Activated CD4-positive, alpha-beta T cell treated with anti-CD3 and anti-CD28 coated beads, Interleukin-2, amount 10 ng/mL, durations not matched to agents 7 days and 5 days (primary cell): ENCODE measurements at places on chromosomes 16 and 17. TPM values are rescaled to one million over a fixed set of nuclear protein-coding genes. Genes with fewer than 3 reads are reported as not detected.
A peak's percentile ranks its signal among the peaks of the same experiment; 100 is the strongest.

- H3K4me1 ChIP-seq: no peaks in the 10 kb centered on the region
- DNase-seq: no peak
- peaks cover 2% of the 10 kb centered on the region for H3K27me3 ChIP-seq
- H3K4me3 ChIP-seq: no peak overlapping the region
- no peak overlapping the region for H3K27ac ChIP-seq
Observed at GRCh38 chr17:59513934-59514841, 51.2 kb upstream of the DHX40 start.

GRCh38 chr16:51818342-51818944 lies 667.4 kb upstream of the SALL1 start:
- H3K27me3 ChIP-seq: no peaks in the 10 kb centered on the region
- no peaks in the 10 kb centered on the region for H3K4me1 ChIP-seq
- no peak overlapping the region for H3K27ac ChIP-seq
- H3K4me3 ChIP-seq: no peak overlapping the region
- H3K36me3 ChIP-seq: no peaks in the 10 kb centered on the region
- DNase-seq: peak; percentile 20

DNA sequence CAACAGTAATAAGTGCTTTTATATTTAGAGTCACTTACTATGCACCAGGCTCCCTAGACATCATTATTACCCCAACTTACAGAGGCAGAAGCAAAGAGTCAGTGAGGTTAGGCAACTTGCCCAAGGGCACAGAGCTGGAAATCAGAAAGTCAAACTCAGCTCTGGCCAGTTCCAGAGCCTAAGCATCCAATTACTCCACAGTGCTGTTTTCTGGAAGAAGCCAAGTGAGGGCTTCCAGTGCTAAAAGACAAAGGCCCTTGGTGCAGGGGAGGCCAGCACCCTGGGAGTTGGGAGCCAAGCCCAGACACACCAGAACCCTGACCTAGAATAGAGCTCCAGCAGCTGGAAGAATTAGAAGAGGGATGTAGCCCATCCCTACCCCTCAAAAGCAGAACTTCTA lies 40.2 kb downstream of the C17orf67 start:
- H3K27me3 ChIP-seq: no peaks in the 10 kb centered on the region
- no peak overlapping the region for H3K4me3 ChIP-seq
- H3K4me1 ChIP-seq: no peaks in the 10 kb centered on the region

The MEIOB gene
- not detected for total RNA-seq

The PRR29 gene
- 3.8 TPM for total RNA-seq

The NSF gene
- 50.9 TPM for total RNA-seq

The CDH3 gene
- total RNA-seq: 0.31 TPM
